CD8-positive, alpha-beta memory T cell (primary cell): ENCODE measurements at places on chromosomes 3 and 15. TPM values are rescaled to one million over a fixed set of nuclear protein-coding genes. Genes with fewer than 3 reads are reported as not detected.

The WDR76 gene
- 7.5 TPM for polyA plus RNA-seq

The GRM2 gene
- 0.10 TPM for polyA plus RNA-seq

The CCR3 gene
- 0.22 TPM for polyA plus RNA-seq

The NEK11 gene
- 1.4 TPM for polyA plus RNA-seq

The TICRR gene
- polyA plus RNA-seq = not detected

The AQR gene
- polyA plus RNA-seq = 14.8 TPM

The USP13 gene
- polyA plus RNA-seq = 13.3 TPM

The P2RY13 gene
- not detected for polyA plus RNA-seq

DNA sequence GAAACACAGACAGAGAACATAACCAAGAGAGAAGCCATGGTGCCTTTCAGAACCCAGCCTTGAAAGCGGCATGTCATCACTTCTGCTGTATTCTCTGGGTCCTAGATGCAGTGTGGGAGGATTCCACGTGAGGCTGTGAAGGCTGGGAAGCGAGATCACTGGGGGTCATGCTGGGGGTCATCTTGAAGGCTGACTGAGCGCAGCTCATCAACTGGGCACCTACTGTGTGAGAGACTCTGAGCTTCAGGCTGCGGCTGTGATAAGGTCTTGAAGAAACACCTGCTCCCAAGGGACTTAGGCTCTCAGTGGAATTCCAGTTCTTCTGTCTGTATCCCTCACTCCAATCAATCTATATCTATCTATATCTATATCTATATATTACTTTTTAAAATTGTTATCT lies 91.8 kb upstream of the KLF13 start:
- DNase-seq = no peak

- no peak for DNase-seq
These were observed 193.9 kb downstream of the ZNF621 start for GRCh38 chr3:40718681-40719080.

DNA sequence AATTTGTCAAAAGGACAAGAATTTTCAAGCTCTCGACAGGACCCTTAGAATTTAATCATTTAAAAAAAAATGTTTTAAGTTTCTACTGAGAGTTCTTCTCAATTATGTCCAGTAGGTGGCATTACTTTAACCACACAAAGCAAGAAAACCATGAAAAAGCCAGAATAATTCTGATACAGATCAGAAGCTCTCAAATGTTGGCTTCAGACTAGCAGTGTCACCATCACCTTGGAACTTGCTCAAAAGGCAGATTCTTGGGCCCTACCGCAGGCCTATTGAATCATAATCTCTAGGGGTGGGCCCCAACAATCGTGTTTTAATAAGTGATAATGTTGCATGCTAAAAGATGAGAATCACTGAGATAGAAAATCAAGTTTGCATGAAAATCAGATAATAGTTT lies 99.5 kb upstream of the KCNMB2 start:
- DNase-seq = no peak

- DNase-seq = no peak
These were observed 9.4 kb downstream of the TERC start for GRCh38 chr3:169755488-169755887.

DNA sequence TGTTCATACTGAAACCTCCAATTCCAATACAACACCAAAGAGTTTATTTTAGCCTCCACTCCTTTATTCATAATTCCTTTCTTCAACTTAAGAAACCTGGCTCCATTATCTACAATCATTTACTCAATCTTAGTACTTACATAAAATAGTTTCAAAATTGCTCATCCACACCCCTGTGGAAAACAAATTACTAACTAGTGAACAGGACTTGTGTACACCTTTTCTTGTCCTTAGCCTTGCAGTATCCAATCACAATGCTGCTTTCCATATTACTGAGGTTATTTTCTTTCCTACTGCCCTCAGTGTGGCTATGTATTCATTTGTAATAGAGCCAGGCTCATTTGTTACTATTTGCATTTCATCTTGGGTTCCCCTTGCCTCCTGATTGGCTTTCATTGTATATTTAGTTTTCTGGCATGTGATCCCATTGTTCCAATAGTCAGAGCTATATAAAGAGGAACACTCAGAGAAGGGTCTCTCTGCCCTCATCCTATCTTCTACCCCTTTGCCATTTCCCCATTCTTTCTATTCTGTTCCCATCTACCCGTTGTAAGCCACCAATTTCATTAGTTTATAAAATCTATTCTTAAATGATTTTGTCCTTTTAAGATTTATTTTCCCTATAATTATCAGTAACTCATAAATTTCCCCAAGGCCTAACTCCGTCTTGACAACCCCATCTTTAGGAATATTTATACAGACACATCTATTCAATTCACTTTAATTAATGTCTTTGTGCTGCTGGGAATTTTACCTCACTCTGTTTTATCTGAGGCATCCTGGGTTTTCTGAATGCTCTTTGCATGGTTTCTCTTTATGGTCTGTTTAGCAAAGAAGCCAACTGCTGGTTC lies 67.9 kb upstream of the RBP1 start:
- no peak for DNase-seq

DNA sequence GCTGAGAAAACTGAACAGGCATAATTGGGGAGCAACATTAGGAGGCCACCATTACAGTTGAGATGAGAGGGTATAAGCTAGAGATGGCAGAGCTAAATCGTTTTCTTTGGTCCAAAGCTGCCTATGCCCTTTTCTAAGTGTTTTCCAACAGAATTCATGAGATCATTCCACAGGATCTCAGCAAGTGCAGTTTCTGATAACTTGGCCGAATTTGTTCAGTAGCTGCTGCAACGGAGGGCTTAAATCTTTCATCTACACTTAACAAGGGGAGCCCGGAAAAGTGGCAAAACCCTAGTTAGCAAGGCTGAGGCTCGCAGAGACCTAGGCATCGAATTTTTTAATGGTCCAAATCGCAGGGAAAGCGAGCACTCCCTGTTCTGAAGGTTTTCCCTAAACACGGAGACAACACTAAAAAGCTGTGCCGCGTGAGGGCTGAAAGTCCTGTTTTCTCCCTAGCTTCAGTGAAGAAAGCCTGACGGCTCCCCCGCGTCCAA lies 531 bp upstream of the BLOC1S6 start:
- no peak for DNase-seq

DNA sequence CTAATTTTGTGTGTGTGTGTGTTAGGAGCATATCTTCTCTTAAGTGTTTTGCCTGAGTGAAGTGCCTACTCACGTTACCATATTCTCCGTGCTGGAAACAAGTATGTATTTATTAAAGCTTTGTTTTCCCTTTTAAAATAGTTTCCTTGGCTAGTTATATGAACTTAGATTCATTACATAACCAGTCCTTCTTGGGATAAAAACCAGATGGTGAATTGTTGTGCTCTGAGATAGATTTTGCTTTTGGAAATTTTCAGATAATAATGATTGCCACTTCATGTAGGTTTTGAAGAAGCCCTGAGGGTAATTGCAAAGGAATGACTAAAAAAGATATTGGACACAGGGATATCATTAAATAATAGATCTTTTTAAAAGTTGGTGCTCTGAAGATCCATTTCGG lies 390.2 kb upstream of the SGO1 start:
- DNase-seq = no peak
